ENCODE measurements at places on chromosomes 6 and 20. TPM values are rescaled to one million over a fixed set of nuclear protein-coding genes. Genes with fewer than 3 reads are reported as not detected.

DNA sequence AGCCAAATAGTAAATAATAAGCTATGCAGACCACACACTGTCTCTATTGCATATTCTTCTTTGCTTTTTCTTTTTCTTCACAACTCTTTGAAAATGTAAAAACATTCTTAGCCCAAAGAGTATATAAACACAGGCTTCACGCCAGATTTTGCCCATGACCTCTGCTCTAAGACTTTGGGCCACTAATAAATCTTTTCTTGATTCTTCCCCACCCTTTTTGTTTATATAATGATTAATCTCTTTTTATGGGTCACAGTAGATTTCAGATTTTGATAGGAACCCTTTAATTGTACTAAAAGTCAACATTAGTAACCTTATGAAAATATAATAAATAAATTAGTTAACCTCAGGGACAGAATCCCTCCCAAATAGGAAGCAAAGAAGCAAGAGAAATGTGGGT, 15.8 kb upstream of the ENPP5 start:
- no peak for DNase-seq

- DNase-seq = no peak
Measured at GRCh38 chr20:57735831-57736737, 26.3 kb upstream of the PMEPA1 start.

The DAAM2 gene
- 24.5 TPM for polyA plus RNA-seq

The TJAP1 gene
- polyA plus RNA-seq = 13.5 TPM

Measured in spleen (tissue), 13 donors.